HFF-Myc (cell line): ENCODE measurements at places on chromosomes 7 and 10.

- peak; percentile 26 for DNase-seq
These were observed 415.3 kb upstream of the SEMA3D start for GRCh38 chr7:85602196-85602595.

DNA sequence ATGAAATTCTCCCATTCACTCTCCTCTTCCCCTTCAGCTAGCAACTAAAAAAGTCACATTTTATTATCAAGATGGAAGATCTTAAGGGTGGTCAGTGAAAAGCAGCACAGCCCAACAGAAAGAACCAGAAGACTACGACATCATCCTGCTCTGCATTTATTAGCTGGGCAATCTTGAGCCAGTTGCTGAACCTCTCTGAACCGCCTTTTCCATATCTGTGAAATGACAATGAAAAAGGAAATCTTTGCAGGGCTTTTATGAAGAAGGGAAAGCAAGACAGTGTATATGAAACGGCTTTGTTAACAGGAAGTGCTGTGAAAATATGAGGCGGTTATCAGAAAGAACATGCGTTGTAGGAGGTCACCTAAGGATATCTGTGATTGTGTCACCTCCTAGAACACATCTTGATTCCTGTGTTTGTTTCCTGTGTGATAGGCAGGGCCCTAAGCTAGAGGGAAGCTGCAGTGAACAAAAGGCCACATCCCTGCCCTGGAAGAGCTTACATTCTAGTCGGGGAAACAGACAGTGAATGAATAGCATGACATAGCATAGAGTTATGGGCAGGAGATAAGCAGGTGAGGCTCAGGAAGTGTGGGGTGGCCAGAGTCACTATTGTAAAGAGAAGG is 36.0 kb upstream of the KCNMA1 start:
- DNase-seq = no peak

- DNase-seq = no peak
These were observed 156.7 kb downstream of the RAPGEF5 start for GRCh38 chr7:22200238-22200637.

GRCh38 chr7:37728747-37729146 is 45.2 kb downstream of the GPR141 start:
- DNase-seq = no peak

DNA sequence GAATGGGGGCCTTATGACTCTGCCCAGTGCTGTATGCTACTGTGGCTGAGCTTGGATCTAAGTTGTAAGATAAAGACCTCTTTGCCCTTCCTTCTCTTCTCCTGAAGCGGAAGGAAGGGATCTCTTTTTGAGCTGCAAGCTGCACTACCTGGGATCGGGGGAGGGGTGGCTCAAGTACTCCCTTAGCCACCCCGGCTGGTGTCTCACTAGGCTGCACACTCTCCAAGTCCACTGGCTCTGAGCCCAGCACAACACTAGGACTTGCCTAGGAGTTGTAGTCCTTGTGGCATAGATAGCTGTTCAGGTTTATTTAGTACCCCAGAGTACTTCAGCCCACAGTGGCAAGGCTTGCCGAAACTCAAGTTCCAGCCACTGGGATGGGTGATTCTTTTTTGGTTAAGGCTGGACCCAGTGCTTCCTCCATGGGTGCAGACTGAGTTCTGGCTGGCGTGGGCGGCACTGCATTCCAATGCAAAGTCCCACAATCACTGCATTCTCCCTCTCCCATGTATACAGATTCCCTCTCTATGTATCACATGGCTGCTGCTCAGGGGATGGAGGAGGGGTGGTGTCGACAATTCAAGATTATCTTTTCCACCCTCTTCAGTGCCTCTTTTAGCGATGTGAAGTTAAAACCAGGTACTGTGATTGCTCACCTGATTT is 76.2 kb upstream of the SLC25A13 start:
- DNase-seq = no peak

DNA sequence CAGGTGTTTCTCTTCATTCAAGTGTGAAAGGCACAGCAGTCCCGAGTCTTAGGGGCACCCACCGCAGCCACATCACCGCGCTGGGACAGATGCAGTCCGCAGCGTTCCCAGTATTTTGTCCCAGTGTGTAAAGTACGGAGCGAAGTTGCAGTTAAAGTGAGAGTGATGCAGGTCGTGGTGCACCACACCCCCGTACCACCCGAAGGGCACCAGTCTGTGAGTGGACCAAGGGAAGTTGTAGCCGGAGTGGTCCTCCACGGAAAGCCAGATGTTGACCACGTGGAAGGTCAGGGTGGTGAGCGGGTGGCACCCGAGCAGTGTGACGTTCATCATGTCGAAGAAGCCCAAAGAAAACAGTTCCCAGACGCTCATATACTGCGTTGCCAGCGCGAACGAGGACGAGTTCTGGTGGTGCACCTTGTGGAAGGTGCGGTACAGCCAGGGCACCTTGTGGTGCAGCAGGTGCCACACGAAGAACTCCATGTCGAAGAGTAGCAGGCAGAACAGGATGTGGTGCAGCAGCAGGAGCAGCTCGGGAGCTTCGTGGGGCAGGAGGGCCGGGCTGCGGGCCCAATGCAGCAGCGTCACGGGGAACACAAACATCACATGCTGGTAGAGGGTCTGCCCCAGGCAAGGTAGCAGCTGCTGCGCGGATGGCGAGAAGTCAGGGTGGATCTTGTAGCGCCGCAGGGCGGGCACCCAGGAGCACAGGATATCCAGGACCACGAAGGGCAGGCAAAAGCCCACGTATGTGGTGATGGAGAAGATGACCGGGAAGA is 526 bp downstream of the CH25H start:
- no peak for DNase-seq

DNA sequence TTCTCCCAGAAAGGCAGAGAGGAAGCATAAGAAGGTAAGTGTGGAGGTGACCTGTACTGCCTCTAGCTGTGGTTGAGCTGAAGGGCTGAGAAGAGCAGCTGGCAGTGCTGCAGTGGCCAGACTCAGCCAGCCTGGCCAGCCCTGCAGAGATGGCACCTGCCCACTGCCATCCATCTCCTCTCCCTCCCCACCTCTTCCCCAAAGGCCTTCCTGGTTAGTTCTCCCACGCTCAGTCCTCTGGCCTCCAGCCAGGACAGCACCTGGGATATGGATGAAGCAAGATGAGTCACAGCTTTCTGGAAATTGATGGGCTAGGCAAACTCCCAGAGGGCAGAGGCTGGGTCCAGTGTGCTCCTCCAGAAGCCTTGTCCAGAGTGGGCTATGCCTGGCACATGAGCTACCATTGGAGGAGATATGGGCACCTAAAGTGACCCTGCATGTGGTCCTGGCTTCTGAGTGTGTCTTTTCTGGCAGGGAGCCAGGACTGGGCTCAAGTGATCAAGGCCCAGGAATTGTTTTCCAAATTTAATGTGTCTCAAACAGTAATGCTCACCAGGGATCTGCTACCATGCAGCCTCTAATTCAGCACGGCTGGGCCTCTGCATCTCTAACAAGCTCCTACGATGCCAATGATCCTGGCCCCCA is 81.0 kb upstream of the CACUL1 start:
- peak; percentile 29 for DNase-seq

- DNase-seq = no peak
These were observed 35.9 kb downstream of the CCM2 start for GRCh38 chr7:45035893-45036292.

- DNase-seq = no peak
These were observed 8.3 kb downstream of the XPNPEP1 start for GRCh38 chr10:109914966-109915365.

DNA sequence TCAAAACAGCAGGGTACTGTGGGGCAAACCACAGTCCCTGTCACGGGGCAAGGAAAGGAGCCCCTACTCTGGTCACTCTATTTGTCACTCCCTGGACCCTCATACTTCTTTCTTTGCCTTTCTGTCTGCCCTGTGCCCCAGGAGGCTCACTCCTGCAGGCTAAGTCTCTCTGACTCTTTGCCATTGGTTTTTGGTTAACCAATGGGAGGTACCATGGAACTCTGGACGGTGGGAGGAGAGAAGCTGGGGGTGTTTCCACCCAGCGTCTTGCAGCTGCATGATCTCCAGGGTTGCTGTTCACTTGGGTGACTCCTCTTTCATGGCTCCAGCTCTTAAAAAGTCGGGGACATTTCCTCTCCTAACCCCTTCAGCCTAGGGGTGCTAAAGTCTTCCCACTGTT is 15.4 kb upstream of the EIF5AL1 start:
- DNase-seq = no peak

GRCh38 chr7:69903410-69903809 is 305.1 kb downstream of the AUTS2 start:
- no peak for DNase-seq

GRCh38 chr7:137795211-137795610 is 51.6 kb downstream of the DGKI start:
- no peak for DNase-seq

- DNase-seq = no peak
These were observed 62.9 kb downstream of the MGAM2 start for GRCh38 chr7:142174441-142174840.

- no peak for DNase-seq
These were observed 16.9 kb downstream of the TSPAN14 start for GRCh38 chr10:80471001-80471400.

- no peak for DNase-seq
These were observed 208.7 kb upstream of the PHYHIPL start for GRCh38 chr10:58967551-58968388.
